Stimulated activated CD4-positive, alpha-beta T cell treated with anti-CD3 and anti-CD28 coated beads, Interleukin-15, amount 100 ng/mL, for 48 hours (primary cell): ENCODE measurements at places on chromosomes 5 and 9.

- DNase-seq, result no peak
Measured at GRCh38 chr5:68555907-68556681, 340.5 kb downstream of the PIK3R1 start.

DNA sequence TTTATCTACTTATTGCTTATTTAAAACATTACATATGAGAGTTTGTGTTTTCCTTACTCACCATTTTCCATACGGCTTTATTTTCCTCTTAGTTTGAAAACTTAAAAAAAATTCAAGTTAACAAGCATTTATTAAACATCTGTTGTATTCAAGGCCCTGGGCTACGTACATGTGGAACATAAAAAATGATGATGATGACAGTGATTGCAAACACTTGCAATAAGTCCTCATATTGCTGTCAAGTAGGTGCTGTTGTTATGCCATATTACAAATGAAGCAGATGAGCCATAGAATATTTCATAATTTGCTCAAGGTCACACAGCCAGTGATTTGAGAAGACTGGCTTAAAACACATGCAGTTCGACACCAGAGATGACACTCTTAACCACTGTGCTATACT lies 180.6 kb downstream of the COMMD10 start:
- DNase-seq, result no peak

DNA sequence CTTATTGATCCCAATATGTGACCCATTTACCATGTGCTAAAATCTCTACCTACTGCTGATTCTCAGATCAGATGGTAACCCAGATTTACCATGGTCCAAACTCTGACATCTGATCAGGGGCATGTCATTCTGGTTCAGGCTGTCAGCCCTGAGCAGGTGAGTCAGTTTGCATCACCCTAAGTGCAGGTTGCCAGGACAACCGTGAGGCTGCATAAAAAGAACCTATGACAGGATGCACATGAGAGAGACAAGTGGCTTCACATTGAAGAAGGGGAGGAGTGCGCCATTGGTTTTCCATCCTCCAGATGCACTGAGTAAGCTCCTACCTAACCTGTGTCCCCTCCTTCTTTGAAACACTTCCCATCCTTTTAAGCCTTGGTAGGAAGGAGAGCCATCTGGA lies 801 bp upstream of the PRSS3 start:
- DNase-seq, result peak; percentile 16

GRCh38 chr5:59543821-59544442 lies 349.6 kb downstream of the PDE4D start:
- no peak for DNase-seq

DNA sequence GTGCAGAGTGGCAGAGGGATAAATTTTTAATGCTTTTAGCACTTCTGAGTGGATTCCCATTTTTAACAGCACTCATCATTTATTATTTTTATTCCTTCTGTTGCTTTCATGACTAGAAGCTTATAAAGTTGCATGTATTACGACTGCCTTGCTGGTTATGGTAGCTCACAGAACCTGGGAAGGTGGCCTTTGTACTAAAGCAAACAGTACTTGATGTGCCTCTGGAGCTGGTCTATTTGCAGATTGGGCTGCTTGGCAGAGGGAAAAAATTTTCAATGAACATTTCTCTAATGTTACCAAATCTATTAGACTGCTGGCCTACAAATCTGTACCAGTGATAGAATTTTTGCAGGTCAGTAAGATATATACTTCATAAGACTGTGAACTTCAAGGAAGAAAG lies 274.5 kb upstream of the C9orf72 start:
- no peak for DNase-seq

- no peak for DNase-seq
Measured at GRCh38 chr9:133264235-133264764, 10.7 kb downstream of the ABO start.

GRCh38 chr5:124053340-124053739 lies 541.4 kb downstream of the CSNK1G3 start:
- no peak for DNase-seq

DNA sequence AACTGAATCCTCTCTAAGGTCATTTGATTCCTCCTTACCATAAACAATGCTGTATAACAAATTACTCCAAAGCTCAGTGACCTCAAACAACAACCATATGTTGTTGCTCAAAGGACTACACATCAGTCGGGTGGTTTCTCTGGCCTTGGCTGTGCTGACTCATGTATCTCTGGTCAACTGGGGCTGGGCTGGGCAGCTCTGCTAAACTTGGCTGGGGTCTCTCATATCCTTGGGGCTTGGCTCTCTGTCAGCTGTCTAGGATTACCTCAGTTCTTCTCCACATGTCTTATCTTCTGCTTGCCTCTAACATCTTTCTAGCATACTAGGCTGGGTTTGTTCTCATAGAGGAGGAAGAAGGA lies 86.4 kb downstream of the GALNT10 start:
- no peak for DNase-seq

DNA sequence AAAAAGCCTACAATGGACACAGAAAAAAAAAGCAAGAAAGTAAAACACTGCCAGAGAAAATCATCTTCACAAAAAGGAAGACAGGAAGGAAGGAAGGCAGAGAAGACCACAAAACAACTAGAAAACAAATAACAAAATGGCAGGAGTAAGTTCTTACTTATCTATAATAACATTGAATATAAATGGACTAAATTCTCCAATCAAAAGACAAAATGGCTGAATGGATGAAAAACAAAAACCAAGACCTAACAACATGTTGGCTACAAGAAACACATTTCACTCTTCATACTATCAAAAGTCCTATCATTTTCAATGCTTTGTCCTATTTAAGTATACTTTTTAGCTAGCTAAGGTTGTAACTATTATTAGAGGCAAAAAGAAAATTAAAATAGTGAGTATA lies 36.9 kb upstream of the HMGCR start:
- no peak for DNase-seq

- no peak for DNase-seq
Measured at GRCh38 chr9:137110911-137111787, 3.4 kb downstream of the DPP7 start.

DNA sequence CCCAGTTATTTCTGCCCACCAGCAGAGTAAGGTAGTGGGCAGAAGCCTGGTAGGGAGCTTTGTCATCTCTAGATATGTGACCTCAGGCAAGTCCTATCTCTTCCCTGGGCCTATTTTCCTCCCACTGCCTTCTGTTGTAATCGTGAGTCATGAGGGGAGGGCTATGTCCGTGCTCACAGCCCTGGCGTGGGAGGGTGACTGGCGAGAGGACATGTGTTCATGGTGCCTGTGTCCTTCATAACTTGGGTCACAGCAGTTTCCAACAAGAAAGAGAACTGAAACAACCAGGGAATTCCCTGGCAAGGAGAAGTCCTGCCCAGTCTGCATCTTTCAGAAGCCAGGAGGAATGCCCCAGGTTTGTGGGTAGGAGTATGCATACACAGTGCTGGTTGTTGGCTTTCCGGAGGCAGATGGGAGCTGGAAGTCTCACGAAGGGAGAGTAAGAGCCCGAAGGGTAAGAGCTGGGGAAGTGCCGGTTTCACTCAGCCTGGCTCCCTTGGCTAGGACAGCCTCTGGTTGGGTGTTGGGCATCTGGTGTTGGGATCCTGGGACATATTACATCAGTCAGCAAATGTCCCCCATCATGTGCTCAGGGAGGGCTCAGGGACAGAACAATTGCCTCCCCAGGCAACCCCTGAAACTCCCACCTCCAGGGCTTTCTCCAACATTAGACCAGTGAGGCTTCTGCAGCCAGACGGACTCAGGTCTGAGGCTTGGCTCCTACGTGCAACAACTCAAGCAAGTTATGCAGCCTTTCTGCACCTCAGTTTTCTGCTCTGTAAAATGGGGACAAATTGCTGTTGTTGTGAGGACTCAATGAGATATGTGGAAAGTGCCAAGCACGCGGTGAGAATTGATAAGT lies 4.3 kb upstream of the TIFAB start:
- DNase-seq, result no peak
